ENCODE measurements at places on chromosomes 6 and 20.

GRCh38 chr20:58162986-58163385 lies 65.5 kb downstream of the ANKRD60 start:
- no peak for DNase-seq

DNA sequence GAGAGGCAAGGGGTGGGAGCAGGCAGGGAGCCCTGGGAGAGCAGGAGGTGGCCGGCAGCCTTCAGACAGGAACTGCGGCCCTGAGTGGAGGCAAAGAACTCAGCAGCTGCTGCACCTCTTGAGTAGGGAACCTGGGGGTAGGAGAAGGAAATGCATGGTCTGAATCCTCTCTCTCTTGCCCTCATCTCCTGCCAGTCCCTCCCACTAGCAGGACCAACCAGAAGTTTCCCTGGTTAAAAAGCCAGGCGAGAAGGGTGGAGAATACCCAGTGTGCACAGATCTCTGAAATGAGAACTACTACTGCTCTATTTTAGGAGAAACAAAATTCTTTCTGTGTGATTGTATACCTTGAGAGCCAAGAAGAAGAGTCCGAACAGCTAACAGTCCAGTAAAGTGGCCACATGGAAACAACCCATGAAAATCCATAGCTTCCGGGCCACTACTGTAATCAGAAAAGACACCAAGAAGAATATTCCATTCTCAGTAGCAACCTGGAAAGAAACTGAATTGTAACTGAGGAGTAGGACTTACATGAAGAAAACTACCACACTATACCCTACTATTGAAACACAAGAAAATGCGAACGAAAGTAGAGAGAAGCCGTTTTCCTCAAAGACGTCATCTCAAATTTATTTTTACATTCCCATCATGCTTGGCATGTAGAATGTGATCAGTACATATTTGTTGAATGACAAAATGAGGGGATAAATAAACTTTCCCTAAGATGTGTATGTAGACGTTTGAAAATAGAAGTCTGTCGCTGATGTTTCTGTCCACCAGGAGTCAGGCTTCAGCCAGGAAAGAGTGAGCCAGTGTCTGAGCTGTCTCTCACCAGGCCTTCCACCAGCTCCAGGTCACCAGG lies 25.6 kb downstream of the WRNIP1 start:
- no peak for DNase-seq

- peak; percentile 51 for DNase-seq
These were observed 961 bp downstream of the RRBP1 start for GRCh38 chr20:17680836-17681725.

DNA sequence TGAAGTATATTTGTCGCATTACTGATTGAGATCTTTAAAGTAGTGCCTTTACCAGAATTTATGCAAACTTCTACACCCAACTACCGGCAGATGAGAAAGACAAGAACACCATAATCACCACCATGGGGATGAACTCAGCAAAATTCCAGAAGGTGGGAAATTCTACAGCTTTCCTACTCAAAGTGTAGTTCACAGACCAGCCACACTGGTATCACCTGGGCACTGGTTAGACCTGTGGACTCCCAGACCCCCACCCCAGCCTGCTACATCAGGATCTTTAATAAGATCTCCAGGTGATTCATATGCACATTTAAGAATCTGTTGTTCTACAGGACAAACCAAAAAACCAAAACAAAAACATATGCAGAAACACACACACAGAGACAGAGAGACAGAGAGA lies 67.9 kb downstream of the POPDC3 start:
- DNase-seq = no peak

GRCh38 chr20:57198132-57199072 lies 68.0 kb downstream of the BMP7 start:
- no peak for DNase-seq
